ENCODE measurements at places on chromosomes 1 and 21. TPM values are rescaled to one million over a fixed set of nuclear protein-coding genes. Genes with fewer than 3 reads are reported as not detected.

CCDC17 gene
- 0.87 TPM for total RNA-seq

LINGO4 gene
- total RNA-seq: not detected

AKR1A1 gene
- 180 TPM for total RNA-seq

TRAF3IP3 gene
- not detected for total RNA-seq

TMPRSS3 gene
- not detected for total RNA-seq

PPM1J gene
- 0.43 TPM for total RNA-seq

OR2L5 gene
- not detected for total RNA-seq

CAPZB gene
- 194 TPM for total RNA-seq

ANKRD34A gene
- under 0.01 TPM for total RNA-seq

OR2L8 gene
- not detected for total RNA-seq

GCSAML gene
- total RNA-seq: not detected

PCNX2 gene
- total RNA-seq: 0.26 TPM

SHISA4 gene
- total RNA-seq: 8.0 TPM

PRAMEF14 gene
- total RNA-seq: not detected
